Heart right ventricle (tissue), 16 donors: ENCODE measurements at places on chromosomes 2 and 18.

DNA sequence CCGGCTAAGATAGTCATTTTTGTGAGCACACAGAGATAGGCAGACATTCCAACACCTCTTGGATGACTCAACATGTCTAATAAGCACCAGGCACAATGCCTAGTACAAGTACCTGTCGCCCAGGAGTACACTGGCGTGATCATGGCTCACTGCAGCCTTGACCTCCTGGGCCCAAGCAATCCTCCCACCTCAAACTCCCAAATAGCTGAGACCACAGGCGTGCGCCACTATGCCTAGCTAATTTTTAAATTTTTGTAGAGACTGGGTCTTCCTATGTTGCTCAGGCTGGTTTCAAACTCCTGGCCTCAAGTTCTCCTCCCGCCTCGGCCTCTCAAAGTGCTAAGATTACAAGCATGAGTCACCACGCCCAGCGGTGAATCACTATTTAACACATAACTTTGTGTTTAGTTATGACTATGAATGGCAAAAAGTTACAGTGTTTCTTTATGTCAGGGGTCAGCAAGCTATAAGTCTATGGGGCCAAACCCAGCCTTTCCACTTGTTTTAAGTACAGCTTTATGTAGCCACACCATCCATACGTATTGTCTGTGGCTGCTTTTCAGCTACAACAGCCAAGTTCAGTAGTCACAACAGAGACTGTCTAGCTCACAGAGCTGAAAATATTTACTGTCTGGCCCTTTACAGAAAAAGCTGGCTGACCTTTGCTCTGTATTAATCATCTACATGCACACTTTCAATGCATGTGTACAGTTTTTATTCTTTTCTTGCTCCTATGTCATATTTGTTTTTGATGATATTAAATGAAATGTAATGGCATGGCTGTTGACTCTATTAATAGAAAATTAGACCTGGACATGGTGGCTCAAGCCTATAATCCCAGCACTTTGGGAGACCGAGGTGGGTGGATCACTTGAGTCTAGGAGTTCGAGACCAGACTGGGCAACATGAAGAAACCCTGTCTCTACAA, 18.7 kb downstream of the ORC2 start:
- DNase-seq, result no peak

GRCh38 chr2:74440378-74441169, 1.2 kb downstream of the RTKN start:
- DNase-seq, result peak; percentile 90

DNA sequence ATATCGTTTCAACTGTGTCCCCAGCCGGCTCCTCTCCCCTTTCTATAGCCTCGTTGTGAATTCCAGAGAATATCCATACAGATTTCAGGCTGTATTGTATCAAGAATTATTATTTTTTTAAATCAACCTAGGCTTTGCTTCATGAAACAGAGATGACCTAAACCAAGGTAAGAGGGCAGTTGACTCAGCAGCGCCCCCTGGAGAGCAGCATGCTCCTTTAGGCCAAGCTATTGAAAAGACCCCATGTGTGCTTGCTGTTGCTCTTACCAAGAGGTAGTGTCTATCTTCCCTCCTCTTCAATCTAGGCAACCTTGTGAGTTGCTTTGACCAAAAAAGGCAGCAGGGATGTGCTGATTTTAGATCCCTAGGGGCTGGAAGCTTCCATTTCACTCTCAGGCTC, 426.7 kb upstream of the SMIM21 start:
- no peak for DNase-seq

DNA sequence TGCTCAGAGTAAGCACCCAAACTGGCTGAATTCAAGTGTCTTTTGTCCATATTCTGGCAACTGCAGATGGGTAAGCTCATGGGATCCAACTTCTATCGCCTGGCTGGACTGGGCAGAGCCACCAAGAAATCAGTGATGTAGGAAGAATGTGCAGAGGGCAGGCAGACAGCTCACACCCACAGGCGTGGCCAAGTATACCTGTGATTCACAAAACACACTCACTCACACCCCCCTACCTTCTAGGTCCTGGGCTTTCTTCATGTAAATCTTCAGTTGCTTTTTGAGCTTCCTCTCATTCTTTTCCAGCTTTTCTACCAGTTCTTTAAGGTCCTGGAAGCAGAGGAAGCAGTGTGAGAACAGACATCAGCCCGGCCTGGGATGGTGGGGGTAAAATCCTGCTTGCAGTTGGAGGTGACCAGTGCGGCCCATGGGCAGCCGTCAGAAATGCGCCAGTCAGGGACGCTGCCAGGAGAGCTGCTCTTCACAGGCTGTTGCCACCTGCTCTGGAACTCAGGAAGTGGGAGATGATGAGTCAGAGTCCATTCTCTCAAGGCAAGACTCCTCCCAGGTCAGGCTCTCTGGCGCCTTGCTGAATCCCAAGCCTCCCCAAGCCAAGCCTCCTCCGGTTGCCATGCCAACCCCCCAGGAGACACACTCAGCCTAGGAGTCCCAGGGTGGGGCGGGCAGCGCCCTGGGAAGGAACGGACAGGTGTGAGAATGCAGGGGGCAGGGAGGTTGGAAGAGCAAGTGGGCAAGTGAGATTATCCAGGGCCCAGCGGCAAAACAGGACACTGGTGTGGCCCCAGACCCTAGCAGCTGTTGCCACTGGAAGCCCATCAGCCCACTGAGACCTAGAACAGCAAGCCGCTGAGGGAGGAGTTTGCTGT, 36.2 kb upstream of the ACAA2 start:
- no peak for DNase-seq

DNA sequence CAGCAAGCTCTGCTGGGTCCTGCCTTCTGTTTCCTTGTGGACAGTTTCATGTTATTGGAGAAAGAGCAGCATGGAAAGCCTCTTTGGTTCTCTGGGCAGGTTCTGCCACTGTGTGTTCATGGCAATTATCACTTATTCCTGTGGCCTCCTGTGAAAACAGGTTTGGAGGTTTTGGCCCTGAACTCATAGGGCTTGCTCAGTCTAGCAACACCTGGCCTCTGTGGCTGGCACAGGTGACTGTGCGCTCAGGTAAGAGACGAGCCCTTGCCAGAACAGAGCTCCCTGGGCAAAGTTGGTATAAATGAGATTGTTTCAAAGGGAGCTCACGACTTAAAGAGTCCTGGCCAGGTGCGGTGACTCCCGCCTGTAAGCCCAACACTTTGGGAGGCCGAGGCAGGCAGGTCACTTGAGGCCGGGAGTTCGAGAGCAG, 5.7 kb downstream of the CEP68 start:
- DNase-seq, result no peak

DNA sequence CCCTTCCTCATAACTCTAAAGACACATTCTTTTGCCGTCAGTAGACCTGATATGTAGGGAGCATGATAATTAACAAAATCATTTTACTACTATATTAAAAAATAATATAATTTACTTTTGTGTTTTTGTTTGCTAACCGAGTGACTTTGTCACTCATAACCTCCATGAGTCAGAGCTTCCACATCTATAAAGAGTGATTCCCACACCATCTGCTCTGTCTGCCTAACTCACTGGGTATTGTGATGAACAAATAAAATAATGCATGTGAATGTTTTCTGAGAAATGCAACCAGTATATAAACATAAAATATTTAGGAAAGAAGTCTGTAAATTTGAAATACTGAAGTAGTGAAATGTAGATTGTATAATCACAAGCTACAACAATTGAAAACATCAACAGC, 123.4 kb upstream of the DSEL start:
- DNase-seq, result no peak

DNA sequence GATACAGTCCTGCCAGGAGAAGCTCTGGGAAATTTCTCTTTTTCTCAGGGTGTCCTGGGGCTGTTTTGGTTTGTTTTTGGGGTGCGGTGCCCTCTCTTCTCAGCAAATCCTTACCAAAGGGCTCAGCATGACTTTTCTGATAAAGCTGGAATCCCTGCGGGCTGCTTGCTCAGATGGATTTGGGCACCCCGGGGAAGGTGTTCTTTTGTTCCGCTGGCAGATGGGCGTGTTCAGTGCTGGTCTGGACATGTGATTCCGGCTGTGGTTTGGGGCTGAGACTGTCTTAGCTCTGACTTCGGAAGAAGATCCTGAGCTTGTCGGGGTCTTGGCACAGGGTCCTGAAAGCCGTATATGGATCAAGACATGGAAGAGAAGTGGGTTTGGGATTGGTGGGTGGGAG, 134.2 kb upstream of the SPRED2 start:
- DNase-seq, result no peak

DNA sequence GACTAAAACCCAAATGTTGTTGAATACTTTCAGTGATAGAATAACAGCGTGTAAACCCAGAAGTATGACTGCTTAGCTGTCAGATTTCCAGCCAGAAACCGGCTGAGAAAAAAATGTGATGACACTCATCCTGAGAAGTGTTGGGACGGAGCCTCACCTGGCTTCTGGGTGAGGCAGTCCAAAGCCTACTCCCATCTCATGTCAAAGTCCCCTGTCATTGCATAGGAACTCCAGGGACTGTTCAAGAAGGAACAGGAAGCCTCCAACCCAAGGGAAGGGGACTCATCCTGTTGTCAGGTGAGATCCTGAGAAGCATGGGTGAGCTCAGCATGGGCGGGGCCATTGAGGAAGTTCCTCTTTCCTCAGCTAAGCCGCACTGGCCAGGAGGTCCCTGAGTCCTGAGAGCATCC, 11.3 kb upstream of the CHRNA1 start:
- DNase-seq, result no peak

- no peak for DNase-seq
Observed at GRCh38 chr2:67054728-67055127, 342.4 kb upstream of the ETAA1 start.

DNA sequence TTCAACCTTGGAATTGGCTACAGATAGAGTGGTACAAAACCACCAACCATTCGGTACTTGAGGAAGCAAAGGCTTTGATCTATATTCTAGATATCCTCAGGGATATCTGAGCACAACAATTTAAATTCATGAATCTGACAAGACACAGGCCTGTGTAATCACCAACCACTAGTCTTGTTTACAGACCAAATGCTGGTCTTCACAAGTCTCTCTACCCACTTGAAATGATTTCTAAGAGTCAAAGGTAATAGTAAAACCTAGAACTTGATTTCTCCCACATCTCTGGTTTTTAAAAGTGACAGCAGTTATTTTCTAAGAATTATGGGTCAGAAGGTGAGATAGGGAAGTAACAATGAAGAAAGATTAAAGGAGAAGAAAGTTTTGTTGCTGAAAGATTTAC, 613.7 kb upstream of the ACVR2A start:
- no peak for DNase-seq

- DNase-seq, result no peak
Observed at GRCh38 chr18:6610466-6610865, 119.0 kb upstream of the ARHGAP28 start.
